NCI-H1436 (cell line): ENCODE measurements at places on chromosomes 12 and 14.
A peak's percentile ranks its signal among the peaks of the same experiment; 100 is the strongest.

GRCh38 chr12:104049903-104050356 lies at the start of gene GLT8D2:
TSS of gene GLT8D2 (minus strand) at chr12:104050187. CDS start at chr12:104019648, 30,539 bp downstream.
- DNase-seq, result no peak

- DNase-seq, result no peak
Observed at GRCh38 chr12:120353556-120354317, 15.2 kb downstream of the MSI1 start.

GRCh38 chr14:20492486-20492885 lies 12.9 kb upstream of the RNASE10 start:
- DNase-seq, result no peak

GRCh38 chr12:89980236-89980635 lies 271.6 kb upstream of the ATP2B1 start:
- no peak for DNase-seq

- no peak for DNase-seq
Observed at GRCh38 chr14:104726600-104727451, 2.8 kb downstream of the ADSS1 start.

DNA sequence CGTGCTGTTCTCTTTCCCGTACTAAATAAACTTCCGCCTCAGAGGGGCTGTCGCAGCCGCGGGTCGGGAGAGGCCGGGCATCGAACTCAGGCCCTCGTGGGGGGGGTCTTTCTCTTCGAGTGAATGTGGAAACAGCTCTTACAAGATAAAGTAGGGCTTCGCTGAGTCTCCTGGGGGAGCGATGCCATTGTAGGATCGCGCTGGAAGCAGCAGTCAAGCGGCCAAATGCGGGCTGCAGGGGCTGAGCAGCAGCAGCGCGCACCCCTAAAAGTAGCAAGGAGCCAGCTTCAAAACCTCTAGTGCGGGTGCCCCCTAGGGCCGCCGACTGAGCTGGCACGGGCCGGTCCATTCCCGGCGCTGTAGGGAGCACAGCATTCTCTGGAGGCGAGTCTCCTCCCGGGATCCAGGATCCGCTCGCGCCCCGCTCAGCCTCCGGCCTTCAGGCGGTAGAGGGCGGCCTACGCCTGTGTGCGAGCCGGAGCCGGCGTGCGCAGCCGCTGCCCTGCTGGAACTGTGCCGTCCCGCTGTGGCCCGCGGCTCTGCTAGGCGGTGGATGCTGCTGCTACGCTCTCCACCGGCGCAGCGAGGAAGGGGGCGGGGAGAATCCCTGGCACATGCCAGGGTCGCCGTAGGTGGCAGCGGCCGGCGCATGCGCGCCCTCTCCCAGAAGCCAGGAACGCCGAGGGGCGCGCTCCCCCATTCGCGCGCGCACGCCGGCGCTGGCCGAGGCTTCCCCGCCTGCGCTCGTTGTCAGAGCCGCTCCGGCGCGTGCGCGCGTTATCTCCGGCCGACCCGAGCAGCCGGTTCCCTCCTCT lies at the start of gene FUT8:
Gene FUT8 (plus strand): TSS at position 699 of the 815 bp plus-strand sequence. CDS start 148,834 bp downstream, outside the sequence.
- peak; percentile 93 for DNase-seq

GRCh38 chr14:53341324-53341723 lies 188.2 kb upstream of the DDHD1 start:
- DNase-seq, result no peak

GRCh38 chr14:96122496-96122895 lies 82.1 kb upstream of the BDKRB2 start:
- DNase-seq, result no peak

DNA sequence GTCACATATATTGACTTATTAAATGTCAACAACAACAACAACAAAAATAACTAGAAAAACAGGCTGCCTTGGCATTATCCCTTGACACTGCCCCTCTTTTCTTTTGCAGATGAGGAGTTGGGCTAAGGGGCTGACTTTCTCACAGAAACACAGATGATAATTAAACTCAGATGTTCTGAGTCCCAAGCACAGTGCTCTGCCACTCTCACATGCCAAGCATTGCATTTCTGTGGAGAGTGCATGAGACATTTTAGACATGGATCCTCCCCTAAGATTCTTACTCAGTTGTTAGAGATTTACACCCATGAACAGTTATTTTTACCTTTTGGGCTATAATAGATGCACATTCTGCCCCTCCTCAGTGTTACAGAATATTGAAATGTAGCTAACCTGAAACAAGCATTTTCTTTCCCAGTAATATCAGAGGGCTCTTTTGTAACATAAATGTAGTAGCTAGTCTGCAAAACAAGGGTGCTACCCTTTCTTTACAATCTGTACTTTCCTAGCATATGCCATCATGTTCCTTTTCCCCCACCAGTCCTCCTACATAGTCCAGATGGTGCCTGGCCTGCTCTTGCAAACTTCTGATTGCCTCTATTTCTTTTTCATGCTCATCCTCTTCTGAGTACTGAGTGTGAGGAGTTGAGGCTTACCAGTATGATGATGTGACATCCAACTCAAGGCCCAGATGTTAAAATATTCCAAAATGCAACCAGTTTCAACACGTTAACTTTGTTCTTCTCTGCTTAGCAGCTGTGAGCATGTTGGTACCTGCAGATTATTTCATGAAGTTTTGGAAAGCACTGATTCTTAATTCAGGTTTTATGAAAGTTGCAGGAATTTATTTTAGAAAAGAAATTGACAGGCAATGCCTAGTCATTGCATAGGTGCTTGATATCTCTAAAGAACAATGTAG lies 125.0 kb upstream of the ATP2B1 start:
- no peak for DNase-seq

DNA sequence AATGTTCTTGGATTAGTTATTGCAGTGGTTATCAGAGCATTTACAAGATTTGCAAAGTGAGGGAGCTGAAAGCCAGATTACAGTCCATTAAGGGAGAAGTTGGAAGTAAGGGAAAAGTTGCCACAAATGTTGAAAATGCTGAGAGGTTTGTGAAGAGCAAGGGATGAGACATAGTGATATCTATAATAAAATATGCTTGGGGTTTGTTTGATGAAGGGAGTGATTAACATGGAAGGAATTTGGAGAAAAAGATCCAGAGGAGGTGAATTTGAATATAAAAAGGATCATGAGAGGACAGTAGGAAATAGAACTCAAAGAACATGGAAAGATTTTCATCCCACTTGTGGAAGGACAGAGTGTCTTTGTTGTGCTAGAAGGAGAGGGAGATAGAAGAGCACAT lies 19.3 kb upstream of the CCER1 start:
- DNase-seq, result no peak

- DNase-seq, result peak; percentile 84
Observed at GRCh38 chr14:35341751-35342488, 49.7 kb downstream of the PSMA6 start.

DNA sequence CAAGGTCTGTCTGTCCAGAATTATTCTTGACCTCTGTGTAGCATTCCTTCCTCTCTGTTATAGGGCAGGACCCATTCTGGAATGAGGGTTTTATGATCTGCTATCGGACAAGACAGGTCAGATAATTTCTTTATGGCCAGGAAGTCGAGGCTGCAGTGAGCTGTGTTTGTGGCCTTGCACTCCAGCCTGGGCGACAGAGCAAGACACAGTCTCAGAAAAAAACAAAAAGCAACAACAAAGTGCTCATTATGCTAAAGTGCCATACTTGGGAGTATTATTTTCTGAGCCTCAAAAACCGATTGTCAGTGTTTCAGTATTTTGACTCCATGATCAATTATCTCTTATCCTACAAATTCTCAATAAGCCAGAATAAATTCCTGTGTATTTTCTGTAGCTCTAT lies 4.1 kb downstream of the CIPC start:
- no peak for DNase-seq

GRCh38 chr14:24426150-24426911 lies 3.1 kb downstream of the CBLN3 start:
- no peak for DNase-seq

DNA sequence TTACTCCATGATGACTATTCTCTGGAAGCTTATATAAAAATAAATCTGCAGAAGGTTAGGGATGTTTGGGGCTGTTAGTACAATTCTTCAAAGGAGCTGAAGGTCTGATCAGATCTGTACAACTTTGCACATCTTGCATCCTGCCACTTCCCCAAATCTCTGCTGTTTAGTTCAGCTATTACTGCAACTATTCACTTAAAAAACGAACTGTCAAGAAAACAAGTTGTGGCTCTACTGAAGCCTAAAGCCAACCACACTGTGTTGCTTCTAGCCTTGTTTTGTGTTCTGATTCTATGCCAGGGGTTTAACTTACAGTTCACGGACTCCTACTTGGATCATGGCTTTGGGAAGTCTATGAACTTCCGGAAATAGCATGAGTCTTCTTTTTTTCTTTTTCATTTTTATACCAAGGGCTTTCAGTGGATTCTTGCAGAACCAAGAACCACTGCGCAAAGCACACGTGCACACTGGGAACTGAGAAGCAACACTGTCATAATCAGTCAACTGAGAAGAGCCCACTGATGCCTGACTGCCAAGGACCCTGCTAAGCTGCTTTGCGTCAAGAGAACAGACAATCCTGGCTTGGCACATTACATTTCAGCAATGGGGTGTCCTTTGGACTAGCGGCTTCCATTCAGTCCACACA lies 66.3 kb upstream of the EEA1 start:
- DNase-seq, result no peak

GRCh38 chr14:63513756-63514155 lies 29.4 kb downstream of the PPP2R5E start:
- no peak for DNase-seq

DNA sequence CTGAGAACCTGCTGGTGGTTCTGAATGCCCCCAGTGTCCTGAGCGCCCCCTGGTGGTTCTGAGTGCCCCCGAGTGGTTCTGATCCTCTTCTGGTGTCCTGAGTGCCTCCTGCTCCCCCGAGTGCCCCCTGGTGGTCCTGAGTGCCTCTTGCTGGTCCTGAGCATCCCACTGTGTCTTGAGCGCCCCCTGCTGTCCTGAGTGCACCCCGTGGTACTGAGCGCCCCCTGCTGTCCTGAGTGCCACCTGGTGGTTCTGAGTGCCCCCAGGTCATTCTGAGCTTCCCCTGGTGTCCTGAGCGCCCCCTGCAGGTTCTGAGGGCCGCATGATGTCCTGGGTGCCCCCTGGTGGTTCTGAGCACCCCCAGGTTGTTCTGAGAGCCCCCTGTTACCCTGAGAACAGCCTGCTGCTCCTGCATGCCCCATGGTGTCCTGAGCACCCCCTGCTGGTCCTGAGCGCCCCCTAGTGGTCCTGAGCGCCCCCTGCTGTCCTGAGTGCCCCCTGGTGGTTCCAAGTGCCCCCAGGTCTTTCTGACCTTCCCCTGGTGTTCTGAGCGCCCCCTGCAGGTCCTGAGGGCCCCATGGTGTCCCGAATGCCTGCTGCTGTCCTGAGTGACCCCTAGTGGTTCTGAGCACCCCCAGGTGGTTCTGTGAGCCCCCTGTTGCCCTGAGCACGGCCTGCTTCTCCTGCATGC lies 1165.4 kb downstream of the TMEM121 start:
- no peak for DNase-seq

- DNase-seq, result peak; percentile 48
Observed at GRCh38 chr14:68843471-68844209, 50.8 kb upstream of the ZFP36L1 start.

GRCh38 chr12:78928200-78929074 lies 63.9 kb downstream of the SYT1 start:
- DNase-seq, result no peak

DNA sequence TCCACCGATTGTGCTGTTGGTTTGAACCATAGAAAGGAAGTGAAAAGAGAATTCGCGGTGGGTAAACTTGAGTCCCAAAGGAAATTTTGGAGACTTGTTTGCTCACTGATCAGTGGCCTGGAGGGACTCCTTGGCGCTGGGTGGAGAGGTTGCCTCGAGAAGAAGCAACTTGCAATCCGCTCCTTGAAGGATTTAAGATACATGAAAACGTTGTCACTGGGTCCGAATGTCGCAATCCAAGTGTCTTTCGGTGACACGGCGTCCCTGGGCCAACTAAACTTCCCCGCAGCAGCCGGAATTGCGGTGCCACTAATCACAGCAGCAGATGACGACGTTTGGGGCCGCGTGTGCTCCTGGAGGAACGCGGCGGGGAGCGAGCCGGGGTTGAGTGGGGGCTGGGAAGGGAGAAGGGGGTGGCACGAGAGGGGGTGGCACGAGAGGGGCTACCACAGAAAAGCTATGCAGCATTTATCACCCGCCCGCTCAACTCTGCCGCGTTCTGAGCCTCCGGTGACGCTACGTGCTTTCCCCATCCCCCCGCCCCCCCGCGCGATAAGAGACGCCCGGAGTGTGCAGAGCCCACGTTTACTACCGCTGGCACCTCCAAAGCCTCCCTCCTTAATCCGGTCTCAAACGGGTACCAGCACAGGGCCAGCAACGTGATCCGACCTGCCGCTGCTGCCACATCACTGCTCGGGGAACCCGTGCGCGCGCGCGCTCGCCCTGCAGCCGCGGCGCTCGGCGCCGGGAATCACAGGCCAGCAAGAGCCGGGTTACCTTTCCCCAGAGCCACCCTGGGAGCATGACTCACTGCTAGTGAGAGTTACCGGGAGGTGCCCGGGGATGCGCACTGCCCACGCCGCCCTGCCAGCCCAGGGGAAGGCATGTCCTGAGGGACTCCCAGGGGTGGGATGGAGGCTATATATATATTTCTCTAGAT lies 833 bp upstream of the BHLHE41 start:
- no peak for DNase-seq

- peak; percentile 42 for DNase-seq
Observed at GRCh38 chr14:95679148-95679815, 6.9 kb upstream of the TCL1B start.

DNA sequence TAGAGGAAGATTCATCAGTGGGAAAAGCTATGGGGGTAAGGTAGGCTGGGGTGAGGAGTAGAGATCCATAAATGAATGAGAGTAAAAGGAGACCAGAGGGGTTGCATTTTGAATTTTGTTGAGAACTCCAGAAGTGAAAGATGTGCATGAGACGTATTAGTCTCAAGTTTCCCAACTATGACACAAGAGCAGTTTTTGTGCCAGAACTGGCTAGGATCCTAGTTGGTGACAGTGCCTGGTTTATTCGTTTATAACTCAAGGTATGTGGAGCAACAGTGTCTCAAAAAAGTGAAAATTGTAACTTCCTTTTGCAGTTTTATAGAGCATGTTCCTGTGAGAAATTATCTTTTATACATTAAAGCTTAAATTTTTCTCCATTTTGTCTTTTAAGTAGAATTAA lies 377.0 kb downstream of the NPAS3 start:
- no peak for DNase-seq

DNA sequence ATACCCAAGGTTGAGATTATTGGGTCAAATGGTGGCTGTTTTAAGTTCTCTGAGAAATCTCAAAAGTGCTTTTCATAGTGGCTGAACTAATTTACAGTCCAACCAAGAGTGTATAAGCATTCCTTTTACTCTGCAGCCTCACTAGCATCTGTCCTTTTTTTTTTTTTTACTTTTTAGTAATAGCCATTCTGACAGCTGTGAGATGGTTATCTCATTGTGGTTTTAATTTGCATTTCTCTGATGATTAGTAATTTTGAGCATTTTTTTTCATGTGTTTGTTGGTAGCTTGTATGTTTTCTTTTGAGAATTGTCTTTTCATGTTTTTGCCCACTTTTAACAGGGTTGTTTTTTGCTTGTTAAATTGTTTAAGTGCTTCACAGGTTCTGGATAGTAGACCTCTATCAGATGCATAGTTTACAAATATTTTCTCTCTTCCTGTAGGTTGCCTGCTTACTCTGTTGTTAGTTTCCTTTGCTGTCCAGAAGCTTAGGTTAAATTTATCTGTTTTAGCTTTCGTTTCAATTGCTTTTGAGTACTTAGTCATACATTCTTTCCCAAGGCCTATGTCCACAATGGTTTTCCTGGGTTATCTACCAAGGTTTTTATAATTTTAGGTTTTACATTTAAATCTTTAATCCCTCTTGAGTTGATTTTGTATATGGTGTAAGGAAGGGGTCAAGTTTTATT lies 881.3 kb upstream of the SEL1L start:
- DNase-seq, result no peak
